ENCODE measurements at places on chromosomes 2 and 18.

DNA sequence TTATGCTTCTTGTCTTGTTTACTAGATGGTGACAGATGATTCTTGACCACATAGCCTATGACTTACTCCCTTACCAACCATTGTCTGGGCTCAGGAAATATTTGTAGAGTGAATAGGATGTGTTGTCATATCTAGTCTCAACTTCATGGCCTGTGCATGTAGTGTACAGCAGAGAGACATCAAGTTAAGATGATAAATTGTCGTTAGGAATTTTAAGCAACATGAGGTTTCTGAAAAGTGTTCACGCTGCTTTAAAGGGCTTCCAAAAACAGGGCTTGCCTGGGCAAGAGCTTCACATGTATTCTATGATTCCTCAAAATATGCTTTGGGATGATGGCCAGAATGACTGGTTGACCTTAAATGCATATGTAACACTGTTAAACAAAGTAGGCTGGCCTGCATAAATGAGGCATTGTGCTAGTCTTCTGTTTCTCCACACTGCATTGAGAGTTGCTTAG is 424.0 kb downstream of the RND3 start:
- no peak for DNase-seq

DNA sequence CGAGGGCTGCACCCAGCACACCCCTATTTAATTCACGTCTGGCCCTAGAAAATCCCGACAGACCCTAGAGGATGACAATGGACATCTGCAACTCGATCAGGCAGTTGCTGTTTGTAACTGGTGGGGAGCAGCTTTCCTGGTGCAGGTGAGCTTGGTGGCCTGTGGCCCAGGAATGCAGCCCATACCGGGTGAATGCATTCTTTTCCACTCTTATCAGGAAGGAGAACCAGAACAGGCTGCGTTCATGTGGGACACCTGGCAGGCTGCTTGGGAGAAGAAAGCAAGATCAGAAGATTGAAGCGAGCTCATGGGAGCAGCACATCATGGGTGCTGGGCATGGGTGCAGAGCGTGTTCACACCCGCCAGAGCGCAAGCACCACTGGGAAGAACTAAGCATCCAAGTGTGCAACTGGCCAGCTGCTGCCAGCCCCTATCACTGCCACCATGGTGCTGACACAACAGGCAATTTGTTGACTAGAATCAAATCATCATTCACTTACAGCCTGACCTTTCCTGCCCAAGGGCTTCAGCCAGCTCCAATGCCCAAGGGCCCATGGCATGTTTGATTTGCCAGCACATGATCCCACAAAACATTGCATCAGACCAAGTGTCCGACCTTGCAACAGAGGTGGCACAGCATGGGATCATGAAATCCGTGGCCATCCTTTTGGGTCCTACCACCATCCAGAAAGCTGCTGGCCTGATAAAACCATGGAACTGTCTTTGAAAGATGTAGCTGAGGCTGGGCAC is 241.7 kb upstream of the ID2 start:
- DNase-seq = no peak

GRCh38 chr2:148903979-148904378 is 29.0 kb downstream of the KIF5C start:
- no peak for DNase-seq

- no peak for DNase-seq
Observed at GRCh38 chr2:95240556-95240955, 33.2 kb downstream of the ZNF892 start.

GRCh38 chr2:138356178-138356577 is 145.4 kb upstream of the SPOPL start:
- no peak for DNase-seq
